Daoy (cell line): ENCODE measurements at places on chromosomes 6 and 20. TPM values are rescaled to one million over a fixed set of nuclear protein-coding genes. Genes with fewer than 3 reads are reported as not detected.

SLC12A5 gene
- total RNA-seq: 0.54 TPM in 1 of 2 replicates, not detected in the other

MUC22 gene
- total RNA-seq: not detected in 2 replicates

PCK1 gene
- total RNA-seq: not detected in 2 replicates

CCN6 gene
- not detected in 2 replicates for total RNA-seq

FUT9 gene
- total RNA-seq: under 0.01 and 0.03 TPM in 2 replicates

LRFN2 gene
- total RNA-seq: 0.17 TPM in 1 of 2 replicates, not detected in the other

NR2E1 gene
- total RNA-seq: 1.6 and 2.1 TPM in 2 replicates

UNC5CL gene
- total RNA-seq: 0.11 TPM in 1 of 2 replicates, not detected in the other

RIMS4 gene
- total RNA-seq: 2.0 and 2.1 TPM in 2 replicates

EYS gene
- total RNA-seq: not detected in 2 replicates

HACE1 gene
- 6.8 and 14.6 TPM in 2 replicates for total RNA-seq

HDGFL1 gene
- total RNA-seq: not detected in 2 replicates

TNNC2 gene
- not detected in 2 replicates for total RNA-seq

OPN5 gene
- total RNA-seq: 0.06 TPM in 1 of 2 replicates, not detected in the other

TRIM31 gene
- 0.11 TPM in 1 of 2 replicates, not detected in the other for total RNA-seq

AIG1 gene
- total RNA-seq: 23.2 and 42.8 TPM in 2 replicates

PRND gene
- total RNA-seq: not detected in 2 replicates

PRL gene
- total RNA-seq: not detected in 2 replicates

LAMA2 gene
- total RNA-seq: 0.46 and 0.65 TPM in 2 replicates

TRAM2 gene
- 31.3 and 39.1 TPM in 2 replicates for total RNA-seq
